ENCODE measurements at places on chromosomes 7 and 10. TPM values are rescaled to one million over a fixed set of nuclear protein-coding genes. Genes with fewer than 3 reads are reported as not detected.

Gene CALHM3
- not detected for total RNA-seq

Gene CCL24
- 0.28 TPM for total RNA-seq

Gene CXCL12
- 135 TPM for total RNA-seq

Gene DPYSL4
- total RNA-seq: 1.6 TPM

Gene BHLHA15
- 0.37 TPM for total RNA-seq

Gene HTR7
- 2.4 TPM for total RNA-seq

Gene PROSER2
- 1.1 TPM for total RNA-seq

Gene SYT15B
- total RNA-seq: 0.57 TPM

Data from smooth muscle cell of bladder (primary cell).